ENCODE measurements at places on chromosomes 5 and 9.

DNA sequence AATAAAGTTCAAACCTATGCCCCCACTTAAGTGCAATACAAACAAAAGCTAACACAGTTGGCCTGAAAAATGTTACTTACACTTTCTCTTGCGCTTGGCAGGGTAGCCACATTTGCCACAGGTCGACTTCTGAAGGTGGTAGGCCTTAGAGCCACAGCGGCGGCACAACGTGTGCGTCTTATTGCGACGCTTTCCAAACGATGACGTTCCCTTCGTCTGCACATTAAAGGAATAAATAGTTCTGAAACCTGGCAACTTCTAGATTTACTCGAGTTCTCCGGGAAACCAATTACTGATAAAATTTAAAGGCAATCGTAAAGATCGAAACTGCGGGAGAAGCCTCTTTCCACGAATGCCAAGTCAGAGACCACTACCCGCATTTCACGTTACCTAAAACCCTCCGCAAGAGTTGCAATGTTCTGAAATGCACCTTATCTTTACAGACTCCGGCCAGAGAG lies 602 bp downstream of the RPL37 start:
- no peak for DNase-seq

GRCh38 chr9:1474671-1475070 lies 424.5 kb downstream of the DMRT2 start:
- no peak for DNase-seq

DNA sequence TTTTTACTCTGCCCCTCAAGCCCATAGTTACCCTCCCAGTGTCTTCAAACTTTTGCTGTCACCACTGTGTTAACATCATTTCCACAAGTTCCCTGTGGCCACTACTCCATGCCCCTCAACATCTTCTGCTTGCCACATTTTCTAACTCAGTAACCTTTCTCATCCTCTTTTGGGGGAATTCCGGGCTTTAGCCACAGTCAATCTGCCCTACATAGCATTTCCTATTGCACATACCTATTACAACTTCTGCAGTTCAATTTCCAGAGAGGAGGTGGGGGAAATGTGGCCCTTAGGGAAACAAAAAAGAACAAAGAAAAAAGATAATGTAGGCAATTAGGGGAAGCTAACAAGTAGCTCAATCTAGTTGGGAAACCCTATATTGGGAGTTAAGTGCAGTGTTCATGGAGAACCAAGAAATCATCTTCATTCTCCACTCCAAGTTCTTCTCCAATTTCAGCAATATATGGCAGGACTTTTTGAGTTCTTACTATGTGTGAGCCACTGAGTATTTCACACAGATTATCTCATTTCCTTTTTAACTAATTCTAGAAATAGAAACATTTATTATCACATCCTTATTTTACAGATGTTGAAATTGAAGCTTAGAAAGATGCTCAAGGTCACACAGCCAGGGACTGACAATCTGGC lies 40.2 kb upstream of the LPAR1 start:
- no peak for DNase-seq

- no peak for DNase-seq
These were observed 160.2 kb upstream of the CDH6 start for GRCh38 chr5:31033295-31033694.

DNA sequence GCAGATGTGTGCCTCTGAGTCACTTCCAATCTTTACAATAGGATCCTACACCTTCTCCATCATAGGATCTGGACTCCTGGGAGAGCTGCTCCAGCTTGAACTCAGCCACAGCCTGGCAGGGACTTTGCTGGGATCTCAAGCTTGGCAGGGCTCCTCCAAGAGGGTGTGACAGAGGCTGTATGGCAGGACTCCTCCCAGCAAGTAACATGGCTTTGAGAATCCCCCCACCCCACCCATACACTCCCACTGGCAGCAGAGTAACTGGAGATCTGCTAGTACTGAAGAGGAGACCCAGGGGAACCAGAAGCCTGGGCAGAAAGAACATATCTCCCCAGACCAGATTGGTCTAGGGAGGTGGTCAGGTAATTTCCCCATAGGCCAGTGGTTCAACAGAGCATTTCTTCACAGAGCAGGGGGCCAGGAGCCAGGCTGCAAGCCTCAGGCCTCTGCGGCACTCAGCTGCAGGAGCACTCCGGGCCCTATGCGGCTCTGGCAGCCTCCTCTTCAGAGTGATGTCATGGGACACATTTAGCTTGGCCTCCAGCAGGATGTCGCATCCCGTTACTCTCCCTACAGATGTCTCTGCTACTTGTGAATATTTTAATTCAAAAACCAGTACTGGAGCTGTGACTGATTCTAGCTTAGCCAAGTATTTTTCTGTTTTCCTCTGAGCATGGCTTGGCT lies 1.7 kb upstream of the ACSL6 start:
- DNase-seq: no peak

DNA sequence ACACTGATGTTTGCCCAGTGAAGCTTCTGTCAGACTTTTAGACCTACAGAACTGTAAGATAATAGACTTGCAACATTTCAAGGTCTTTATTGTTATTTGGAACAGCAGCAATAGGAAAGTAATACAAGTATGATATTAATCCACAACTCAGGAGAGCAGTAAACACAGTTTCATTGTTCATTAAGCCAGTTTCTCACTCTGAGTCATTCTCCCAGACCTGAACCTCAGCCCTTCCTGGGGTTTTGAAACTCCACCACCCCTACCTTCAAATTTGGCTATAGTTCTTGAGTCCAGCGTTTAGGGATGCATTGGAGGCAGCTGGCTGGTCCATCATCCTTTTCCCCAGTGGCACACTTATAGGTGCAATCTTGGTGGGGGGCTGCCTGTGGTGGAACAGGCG lies 203.2 kb downstream of the RAB3C start:
- no peak for DNase-seq

DNA sequence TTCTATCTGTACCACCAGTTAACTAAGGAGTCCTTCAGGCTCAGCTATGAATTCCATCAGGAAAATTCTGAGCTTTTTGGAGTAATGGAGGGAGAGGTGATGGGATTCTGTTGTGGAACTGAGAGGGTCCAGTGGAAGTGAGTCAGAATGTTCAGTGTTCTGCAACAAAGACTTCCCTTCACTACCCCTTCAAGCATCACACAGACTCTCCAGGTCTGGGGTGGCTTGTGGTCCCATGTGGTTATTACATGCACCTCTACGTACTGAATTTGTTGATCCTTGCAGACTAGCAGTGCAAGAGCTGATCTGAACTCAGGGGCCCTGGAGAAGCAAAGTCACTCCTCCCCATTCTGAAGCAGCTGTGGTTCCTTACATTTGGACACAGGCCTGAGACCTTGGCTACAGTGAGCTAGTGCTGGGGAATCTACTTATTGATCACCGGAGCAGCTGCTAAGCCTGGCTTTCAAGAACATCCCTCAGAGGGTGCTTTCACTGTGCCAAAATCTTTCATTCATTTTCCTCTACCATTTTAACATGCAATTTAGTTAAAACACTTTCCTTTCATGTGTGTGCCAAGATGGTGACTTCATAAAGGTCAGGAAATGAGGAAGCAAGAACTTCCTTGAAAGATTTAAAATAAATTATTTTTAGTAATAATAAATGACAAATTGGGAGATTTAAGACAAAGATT lies 75.0 kb upstream of the TNC start:
- DNase-seq: no peak

- no peak for DNase-seq
These were observed 336.1 kb upstream of the SLC30A5 start for GRCh38 chr5:68757626-68758212.

- DNase-seq: peak; percentile 65
These were observed 21.8 kb upstream of the ANKRD18A start for GRCh38 chr9:38641985-38642864.

GRCh38 chr9:84718476-84718875 lies 48.9 kb downstream of the NTRK2 start:
- no peak for DNase-seq

DNA sequence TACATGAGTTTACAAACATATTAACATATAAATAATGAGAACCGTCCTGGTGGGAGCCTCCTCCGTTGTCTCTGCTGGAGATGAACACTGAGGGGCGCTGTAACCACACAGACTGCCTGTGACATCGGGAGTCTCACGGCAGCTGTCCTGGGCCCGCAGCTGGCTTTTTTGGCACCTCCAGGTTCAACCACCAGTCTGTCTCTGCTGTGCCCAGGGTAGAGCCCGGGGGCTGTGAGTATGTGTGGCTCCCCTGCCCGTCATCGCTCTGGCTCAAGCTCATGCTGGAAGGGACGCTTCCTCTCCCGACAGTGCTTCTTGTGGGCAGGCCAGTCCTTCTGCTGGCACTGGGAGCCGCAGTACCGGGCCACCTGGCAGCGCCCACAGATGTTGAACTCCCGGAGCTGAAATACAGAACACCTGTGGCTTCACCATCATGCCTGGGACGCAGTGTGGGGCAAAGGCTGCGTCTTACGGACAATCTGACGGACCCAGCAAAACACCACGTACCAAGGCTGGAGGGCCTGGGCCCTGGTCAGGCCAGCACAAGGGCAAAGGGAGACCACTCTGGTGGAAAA lies 3.6 kb upstream of the DPH7 start:
- no peak for DNase-seq

GRCh38 chr5:150625831-150626746 lies 14.4 kb upstream of the SYNPO start:
- DNase-seq: no peak

DNA sequence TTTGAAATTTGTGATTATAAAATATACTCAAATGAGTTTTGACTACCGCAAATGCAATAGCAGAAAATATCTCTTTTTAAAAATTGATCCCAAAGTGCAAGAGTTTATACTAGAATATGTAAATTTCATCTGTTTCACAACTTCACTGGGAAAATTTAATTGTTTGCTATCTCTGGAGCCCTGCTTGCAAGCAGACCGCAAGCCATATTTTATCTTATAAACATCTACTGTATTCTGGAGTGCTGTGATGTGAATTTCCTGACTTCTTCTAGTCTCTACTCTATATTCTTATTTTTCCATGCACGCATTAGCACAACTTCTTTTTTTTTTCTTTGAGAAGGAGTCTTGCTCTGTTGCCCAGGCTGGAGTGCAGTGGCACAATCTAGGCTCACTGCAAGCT lies 98.7 kb downstream of the DROSHA start:
- DNase-seq: no peak

DNA sequence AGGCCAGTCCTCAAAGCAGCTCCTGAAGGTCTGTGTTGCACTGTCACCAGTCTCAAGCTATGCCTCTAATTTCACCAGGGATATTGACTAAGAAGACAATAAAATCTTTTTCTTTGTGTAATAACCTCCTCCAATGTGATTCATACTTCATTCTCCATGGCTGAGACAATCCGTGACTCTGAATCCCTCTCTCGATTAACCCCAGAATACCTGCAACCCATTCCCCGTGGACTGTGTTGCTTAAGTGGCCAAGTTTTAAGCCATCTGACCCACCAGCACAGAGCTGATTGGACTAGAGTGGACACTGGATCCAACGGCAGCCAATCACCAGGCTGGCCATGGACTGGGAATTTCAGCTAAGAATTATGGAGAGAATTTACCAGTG lies 5.4 kb upstream of the CCIN start:
- DNase-seq: no peak

- no peak for DNase-seq
These were observed 28.8 kb upstream of the TAL2 start for GRCh38 chr9:105633411-105633810.

DNA sequence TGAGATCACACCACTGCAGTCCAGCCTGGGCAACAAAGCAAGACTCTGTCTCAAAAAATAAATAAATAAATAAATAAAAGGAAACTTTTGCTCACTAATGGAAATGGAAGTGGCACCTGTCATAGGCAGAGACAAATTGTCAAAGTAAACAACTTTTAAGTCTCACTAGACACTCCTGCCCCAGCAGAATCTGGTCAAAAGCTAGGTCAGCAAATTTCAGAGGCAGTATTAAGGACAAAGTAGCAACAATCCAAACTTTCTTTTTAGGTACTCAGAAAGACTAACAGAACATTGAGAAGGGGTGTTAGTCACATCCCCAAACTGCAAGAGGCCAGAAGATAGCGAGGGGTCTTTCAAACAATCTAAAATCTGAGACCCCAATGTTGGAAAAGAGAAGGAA lies 101.4 kb upstream of the MSX2 start:
- DNase-seq: no peak

DNA sequence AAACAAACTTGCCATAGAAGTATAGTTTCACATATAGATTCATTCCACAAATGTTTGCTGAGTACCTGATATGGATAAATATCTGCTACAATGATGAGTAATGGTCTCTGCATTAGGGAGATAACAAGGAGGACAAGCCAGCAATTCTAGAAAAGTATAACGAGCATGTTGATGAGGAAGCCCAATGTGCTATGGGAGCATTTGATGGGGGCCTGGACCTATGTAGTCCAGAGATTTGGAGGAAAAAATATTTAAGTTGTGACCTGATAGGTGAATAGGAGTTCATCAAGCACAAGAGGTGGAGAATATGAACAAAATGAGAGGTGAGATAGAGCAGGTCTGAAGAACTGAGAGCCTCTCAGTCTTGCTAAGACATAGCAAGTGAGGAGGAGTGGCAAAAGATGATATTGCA lies 14.4 kb upstream of the TMEM245 start:
- no peak for DNase-seq

DNA sequence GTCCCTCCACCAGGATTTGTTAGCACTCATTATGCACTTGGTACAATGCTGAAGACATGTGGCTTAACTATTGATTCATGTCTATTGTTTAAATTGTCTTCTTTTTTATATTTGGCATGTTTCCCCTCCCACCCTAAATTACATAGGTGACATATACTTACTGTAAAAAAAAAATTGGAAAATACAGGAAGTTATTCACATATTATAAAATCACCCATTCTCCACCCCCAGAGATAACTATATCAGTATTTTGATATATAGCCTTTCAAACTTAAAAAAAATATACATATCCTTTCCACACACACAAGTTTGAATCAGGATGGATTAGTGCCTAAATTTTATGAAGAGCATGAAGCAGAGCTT lies 87.6 kb downstream of the FGF1 start:
- DNase-seq: no peak

DNA sequence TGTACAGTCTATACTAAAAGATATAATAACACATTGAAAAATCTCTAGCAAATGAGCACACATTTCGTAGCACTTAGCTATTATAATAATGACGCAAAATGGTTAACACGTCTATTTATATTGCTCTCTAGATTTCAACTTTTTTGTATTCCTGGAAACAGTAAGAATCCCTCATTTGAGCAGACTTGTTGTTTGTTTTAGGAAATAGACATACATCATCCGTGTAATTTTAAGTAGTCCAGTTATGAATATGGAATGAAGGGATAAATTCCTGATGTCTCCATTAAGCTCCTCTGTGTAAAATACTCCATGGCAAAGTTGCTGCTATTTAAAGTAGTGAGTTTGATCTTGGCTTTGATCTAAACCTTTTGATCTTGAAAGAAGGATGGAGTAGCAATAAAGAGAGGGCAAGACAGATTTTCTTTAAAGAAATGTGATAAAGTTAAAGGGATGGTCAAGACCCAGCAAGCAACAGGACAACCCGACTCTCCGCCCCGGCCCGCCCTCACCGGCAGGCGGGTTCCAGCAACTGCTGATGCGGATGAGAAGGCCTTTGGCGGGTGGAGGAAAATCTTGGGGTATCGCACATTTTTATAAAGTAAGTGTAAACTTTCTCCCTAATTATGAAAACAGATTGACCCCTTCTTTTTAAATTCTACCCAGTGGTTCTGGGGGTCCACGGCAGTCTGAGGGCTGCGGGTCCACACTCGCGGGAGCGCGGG lies 277.4 kb downstream of the AOPEP start:
- DNase-seq: no peak
